ENCODE measurements at places on chromosomes 16 and 17.
A peak's percentile ranks its signal among the peaks of the same experiment; 100 is the strongest.

DNA sequence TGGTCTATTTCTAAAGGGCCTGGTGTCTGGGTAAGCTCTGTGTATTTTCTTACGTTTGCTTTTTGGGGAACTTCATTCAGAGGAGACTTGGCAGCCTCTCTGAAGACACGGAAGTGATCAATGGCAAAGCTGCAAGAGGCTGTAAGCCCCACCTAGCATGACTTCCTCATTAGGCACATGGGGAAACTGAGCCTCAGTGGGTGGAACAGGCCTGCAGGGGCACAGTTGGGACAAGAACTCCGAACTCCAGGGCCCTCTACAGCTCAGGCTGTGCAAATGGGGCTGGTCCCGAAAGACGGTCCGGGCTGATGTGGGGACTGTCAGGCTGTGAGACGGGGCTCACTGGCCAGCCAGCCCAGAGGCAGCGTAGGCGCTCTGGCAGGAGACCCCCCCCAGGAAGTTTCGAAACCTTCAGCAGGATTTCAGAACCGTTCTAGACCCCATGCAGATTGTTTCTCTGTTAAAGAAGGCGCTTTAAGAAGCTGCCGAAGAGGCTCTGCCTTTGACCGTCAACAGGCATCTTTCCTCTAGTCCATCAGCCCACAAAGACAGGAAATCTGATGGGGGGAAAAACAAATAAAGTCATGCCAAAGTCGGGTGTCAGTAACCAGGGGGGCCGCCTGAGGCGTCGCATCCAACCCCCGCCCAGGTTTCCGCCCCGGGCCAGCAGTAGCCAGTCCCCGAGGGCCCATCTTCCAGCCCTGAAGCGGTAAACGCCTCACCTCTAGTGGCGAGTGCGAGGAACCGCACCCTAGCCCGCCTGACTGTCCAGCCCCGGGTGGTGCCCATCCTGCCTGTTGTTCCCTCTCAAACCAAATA is 79.8 kb upstream of the TBC1D3K start:
- peak; percentile 9 for DNase-seq

GRCh38 chr17:75645501-75645888 is 12.3 kb downstream of the SMIM5 start:
- DNase-seq: no peak

DNA sequence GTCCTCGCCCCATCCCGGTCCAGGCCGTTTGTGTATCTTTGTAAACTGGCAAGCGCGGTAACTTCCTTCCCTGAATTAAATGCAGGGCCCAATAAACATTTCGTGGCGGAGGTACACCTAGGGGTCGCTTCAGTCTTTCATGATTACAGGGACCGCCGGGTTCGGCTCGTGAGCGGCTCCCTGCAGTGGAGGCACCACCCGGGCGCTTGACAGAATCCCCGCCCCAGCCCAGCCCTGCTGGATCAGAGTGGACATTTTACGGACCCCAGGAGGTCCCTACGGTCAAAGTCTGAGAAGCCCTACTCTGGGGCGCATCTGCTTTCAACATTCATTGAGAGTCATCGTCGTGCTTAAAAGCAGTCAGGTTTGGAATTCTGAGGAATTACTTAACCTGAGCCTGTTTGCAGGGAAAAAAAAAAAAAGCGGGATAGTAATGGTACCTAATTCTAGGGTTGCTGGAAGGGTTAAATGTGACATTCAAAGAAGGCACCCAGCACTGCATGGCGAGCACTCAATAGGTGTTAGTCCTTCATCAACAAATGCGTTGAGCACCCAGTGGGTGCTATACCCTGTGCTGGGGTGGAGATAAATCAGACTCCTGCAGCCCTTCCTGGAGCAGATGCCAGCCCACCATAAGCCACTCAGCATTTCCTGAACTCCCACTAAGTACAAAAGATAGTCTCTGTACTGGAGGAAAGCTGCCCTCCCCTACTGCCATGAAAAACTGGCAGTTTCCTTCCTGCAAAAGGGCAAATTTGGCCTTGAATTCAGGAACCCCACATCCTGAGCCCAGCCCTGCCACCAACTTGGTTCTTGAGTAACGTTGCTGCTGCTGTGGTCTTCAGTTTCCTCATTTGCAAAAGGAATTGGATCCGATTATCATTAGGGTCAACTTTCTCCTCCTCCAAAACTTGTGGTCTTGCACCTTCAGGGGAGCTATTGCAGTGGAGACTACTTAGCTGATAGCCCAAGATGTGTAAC is 658 bp upstream of the DUSP3 start:
- no peak for DNase-seq

DNA sequence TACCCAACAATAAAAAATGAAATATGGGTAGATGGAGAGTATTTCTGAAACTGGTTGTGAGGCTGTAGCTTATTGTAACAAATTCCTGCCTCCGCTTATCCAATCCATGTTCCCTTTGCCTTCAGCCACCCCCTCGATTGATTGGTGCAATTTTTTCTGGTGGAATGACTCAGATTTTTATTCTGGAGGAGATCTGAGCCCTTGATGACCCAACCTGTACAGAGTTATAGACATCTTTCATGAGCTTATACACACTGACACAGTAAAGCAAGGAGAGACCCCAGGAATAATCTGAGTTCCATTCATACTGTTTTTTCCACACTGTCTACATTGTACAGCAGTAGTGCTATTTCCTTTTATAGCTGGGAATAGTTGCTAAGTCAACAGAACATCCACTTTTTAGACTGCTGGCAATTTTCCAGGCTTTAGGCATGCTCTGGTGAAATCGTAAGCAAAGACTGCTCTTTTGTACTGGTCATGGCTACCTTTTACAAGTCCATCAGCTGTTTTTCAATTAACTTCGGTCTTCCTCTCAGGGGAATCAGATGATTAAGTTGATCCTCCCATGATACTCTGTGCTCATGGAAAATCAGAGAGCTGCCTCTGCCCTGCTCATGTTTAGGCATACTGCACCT is 30.1 kb downstream of the CCL4 start:
- no peak for DNase-seq

DNA sequence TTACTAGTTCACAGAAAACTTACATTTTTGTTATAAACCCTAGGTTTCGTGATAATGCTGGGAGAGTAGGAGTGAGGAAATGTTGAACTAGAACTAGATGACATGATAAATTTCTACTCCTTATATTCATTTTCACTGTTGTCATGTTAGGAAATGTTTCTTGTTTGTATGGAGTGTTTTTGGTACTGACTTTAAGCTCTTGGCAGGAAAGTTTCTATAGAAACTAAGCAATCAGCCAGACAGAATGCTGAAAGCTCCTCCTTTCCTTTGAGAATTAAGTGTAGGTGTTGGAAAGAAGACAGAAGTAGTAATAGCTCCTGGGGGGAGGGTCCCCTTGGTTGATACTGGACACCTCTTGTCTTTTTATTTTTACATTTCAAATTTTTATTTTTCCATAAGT is 309.8 kb downstream of the MAP2K4 start:
- DNase-seq: no peak

GRCh38 chr16:87492291-87492630 is 563 bp downstream of the ZCCHC14 start:
- DNase-seq: no peak

GRCh38 chr16:22213801-22214200 is 7.7 kb downstream of the EEF2K start:
- no peak for DNase-seq

- DNase-seq: no peak
Measured at GRCh38 chr17:47774987-47775580, 42.0 kb downstream of the TBX21 start.

DNA sequence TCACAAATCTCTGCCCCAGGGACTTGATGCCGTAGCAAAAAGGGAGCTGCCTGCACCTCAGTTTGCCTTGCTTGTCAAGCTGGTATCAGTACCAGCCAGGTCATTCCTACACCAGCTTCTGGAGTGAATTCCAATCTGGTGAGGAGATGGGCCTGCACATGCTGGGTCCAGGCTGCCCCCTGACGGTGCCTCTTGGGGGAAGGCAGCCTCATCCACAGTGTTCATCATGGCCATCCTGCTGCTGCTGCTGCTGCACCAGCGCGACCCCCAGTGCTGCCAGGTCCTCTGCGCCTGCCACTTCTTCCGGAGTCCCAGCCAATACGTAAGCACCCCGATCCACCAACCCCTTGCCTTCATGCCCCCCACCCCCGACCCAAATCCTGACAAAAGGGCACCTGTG is 8.3 kb downstream of the MRPL27 start:
- DNase-seq: no peak

DNA sequence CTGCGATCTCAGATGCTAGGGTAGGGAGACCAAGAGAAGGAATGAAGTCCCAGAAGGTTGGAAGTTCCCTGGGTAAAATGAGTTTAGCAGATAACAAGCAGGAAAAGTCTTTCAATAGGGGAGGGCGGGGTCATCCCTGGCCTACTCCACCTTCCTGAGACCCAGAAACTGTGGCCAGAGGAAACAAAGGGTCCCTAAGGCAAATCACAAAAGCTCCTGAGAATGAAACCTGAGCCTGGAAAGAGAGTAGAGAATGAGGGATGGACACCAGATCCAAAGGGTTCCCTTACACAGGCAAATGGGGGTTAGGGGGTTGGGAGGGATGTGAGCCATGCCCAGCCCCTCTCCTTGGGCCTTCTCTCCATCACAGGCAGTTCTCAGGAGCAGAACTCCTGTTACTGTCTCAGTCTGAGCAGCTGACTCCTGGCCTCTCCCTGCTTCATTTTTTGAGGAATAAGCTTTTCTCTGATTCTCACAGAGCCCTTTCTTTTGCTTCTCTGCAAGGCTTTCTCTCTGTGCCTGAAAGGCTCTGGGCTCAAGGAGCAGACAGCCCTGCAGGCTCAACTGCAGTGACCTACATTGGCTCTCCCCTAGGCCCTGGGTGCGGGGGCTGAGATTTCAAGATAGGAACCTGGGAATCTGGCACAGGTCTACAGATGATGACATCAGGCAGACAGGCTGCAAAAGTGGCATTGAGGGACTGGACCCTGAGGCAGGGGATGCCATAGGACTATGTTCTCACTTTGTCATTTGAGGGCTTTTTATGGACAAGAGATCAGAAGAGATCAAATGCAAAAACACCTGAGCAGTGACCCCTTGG is 9.8 kb upstream of the NR1D1 start:
- no peak for DNase-seq

DNA sequence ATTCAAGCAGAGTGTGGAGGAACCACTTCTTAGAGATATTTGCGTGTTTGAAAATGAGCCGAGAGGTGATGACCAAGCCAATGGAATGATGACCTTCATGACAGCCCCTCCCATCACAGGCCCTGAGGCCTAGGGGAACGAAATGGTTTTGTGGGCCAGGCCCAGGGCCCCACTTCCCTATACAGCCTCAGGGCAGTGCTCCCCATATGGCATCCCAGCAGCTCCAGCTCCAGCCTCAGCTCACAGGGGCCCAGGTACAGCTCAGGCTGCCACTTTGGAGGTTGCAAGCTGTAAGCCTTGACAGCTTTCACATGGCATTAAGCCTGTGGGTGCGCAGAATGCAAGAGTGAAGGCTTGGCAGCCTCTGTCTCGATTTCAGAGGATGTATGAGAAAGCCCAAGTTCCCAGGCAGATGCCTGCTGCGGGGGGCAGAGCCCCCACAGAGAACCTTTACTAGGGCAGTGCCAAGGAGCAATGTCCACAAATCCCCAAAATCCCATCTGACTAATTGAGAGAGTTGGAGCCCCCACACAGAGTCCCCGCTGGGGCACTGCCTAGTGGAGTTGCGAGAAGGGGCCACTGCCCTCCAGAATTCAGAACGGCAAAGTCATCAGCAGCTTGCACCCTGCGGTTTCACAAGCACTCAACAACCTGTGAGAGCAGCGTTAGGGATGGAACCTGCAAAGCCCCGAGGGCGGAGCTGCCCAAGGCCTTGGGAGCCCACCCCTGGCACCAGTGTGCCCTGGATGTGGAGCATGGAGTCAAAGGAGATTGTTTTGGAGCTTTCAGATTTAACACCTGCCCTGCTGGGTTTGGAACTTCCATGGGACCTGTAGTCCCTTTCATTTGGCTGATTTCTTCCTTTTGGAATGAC is 21.2 kb downstream of the CHMP6 start:
- DNase-seq: no peak

DNA sequence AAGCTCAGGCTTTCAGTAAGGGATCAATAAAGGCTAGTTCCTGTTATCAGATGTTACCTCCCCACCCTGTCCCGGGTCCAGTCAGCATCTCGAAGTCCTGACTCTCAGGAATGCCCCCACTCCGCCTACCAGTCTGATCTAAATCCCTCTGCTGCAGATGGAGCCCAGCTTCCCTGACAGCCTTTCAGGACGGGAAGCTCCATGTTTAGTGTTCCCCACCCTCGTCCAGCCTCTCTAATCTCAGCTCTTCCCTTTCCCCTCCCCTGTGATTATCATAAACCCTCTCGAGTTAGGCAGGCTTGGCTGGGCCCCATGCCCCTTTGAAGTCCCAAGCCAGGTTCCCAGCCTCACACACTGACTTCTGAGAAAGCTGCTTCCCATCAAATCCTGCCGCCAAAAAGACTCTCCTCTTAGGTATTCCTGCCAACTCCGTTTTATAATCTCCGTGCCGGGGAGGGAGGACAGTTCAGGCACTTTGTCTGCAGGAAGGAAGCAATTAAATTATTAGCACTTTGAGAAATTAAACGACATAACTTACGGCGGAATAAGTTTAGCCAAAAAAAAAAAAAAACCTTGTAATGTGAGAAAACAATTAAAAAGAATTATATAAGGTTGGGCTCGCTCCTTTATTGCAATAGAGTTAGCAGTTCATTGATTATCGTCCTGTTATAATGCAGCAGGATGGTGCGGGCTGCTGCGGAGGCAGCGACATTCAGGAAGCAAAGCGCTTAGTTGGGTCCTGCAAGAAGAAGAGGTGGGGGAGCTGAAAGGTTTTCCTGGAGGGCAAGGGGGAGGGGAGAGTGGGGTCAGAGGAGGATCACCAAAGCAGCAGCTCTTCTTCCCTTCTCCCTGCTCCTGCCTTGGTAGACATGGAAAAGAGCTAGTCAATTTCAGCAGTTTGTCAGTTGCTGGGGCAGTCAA is 16.8 kb upstream of the ETV4 start:
- no peak for DNase-seq

GRCh38 chr17:33804401-33804800 is 450.7 kb upstream of the CCL2 start:
- DNase-seq: no peak

GRCh38 chr16:56600398-56600999 is 7.9 kb upstream of the MT2A start:
- no peak for DNase-seq

DNA sequence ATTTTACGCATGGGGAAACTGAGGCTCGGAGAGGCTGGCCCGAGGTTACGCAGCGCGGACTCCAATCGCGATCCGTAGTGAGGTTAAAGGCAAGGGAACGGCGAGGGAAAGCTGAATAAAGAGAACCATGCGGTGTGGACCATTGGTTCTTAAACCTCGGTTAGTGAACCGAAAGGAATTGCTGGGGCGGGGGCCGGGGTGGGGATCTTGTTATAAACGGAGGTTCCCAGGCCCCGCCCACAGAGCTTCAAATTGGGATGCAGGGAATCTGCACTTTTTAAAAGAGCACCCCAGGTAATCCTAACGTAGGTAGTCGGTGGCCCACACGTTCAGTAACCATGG is 524 bp downstream of the IQCK start:
- no peak for DNase-seq

GRCh38 chr17:57862694-57863667 is 13.1 kb upstream of the MRPS23 start:
- DNase-seq: no peak

Data from skeletal muscle cell (primary cell).